SK-N-SH treated with all-trans-retinoic acid at 6 μM for 48 hours (cell line): ENCODE measurements at places on chromosomes 13 and 19.

DNA sequence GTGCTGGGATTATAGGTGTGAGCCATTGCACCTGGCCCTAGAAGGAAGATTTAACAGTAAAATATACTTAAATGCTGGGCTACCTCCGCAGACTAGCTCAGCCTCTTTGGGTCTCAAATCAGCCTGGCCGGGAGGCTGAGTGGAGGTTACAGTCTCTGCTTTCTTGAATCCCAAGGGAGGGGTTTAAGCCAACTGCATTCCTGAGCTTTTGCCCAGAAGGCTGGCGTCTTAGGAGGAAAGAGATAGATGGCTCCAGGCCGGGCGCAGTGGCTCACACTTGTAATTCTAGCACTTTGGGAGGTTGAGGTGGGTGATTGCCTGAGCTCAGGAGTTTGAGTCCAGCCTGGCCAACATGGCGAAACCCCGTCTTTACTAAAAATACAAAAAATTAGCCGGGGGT, 623 bp upstream of the C5AR1 start:
- peak; percentile 21; the same call in 1 of the 3 replicates for ATAC-seq

DNA sequence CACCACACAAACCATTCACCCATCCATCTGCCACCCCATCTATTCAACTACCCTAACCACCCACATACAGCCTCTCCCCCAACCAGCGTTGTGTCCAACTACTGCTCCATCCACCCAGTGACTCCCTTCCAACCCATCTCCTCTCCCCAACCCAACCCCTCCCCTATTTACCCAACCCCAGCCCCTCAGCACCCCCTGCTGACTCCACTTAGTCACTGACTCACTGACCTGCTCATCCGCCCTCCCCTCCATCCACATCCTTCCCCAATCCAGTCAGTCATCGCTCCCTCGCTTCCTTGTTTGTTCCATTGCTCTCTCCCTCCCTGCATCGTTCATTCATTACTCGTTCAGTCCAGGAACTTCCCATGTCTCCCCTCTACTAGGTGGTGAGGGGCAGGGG, 39.2 kb downstream of the KCNC3 start:
- ATAC-seq: no peak

- ATAC-seq: no peak
Observed at GRCh38 chr13:59638404-59638803, 525.3 kb downstream of the DIAPH3 start.

DNA sequence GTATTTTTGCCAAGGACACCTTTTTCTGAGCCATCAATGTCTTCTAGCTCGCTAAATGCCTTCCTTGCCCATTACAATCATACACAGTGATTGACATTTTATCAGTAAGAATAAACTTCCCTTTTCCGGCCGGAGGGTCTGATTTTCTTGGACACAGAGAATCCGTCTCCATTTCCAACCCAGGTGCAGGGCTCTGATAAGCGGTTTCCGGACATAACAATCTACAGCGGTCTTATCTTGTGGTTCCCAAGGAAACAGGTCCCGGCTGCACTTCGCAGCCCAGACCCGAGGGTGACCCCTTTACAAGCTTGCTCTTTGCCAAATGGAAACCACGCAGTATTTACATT, 5.1 kb upstream of the ZNF77 start:
- ATAC-seq: peak; percentile 8

DNA sequence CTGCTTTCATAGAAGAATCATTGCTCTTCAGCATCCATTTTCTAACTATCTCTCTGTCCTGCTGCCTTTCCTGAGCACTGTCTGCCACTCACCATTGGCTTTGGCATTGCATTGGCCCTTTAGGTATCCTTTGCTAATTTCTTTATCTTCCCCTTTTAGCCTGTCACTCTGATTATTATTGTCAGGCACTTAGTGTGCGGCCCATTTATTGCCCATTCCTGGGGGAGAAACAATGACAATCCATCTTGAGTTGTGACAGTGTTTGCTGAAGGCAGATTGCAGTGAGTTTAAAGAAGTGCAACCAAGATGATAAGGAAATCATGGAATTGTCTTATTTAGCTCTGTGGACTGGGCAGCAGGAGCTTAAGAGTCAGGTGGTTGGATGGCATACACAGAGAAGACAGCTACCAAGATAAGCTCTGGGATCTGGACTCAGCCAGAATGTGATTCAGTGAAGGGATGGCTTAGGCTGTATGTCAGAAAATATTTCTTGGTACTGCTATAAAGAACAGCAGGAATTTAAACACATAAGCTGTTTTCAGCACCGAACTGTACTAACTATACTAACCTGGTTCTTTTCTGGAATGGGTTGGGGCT, 25.3 kb downstream of the B3GLCT start:
- ATAC-seq: no peak

- ATAC-seq: no peak
Observed at GRCh38 chr13:19658831-19659230, 25.4 kb downstream of the MPHOSPH8 start.

DNA sequence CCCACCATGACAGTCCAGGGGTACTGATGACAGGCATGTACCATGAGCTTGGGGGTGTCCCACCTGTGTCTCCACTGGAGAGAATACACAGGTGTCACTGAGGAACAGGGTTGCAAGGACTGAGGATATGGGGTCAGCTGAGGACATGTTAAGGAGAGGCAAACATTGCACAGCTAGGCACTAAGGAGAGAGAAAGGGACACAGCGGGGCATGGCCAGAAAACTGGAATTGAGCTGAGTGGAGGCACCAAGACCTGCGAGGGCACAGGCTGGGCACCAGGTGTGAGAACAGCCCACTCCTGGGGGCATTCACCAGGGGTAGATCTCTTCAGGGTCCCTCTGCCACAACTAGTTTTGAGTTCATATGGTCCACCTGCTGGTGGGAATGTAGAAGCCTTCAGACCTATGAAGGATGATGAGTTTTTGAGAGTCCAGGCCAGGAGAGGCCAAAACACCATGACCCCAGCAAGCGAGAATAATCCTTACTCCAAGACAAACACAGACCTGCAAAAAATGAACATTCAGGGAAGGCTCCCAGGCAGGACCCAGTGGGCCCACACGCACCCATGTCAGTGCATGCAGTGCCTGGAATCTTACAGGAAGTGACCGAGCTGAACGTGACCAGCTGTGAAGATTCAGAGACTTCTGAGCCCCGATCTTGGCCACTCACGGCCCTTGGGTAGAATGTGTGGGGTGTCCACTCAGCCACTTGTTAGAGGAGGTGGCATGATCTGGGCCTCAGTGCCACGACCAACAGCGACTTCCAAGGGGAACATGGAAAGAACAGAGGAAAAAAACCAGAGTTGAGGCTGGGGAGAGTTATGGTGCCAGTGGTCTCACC, 1.4 kb upstream of the ZNF584 start:
- ATAC-seq: no peak
